ENCODE measurements at places on chromosomes 2 and 18.

GRCh38 chr18:77106331-77106730 is 26.3 kb downstream of the MBP start:
- DNase-seq, result peak; percentile 95

- DNase-seq, result no peak
Measured at GRCh38 chr2:3639653-3640052, 18.3 kb upstream of the ALLC start.

- DNase-seq, result no peak
Measured at GRCh38 chr2:25305775-25306174, 36.0 kb downstream of the DNMT3A start.

DNA sequence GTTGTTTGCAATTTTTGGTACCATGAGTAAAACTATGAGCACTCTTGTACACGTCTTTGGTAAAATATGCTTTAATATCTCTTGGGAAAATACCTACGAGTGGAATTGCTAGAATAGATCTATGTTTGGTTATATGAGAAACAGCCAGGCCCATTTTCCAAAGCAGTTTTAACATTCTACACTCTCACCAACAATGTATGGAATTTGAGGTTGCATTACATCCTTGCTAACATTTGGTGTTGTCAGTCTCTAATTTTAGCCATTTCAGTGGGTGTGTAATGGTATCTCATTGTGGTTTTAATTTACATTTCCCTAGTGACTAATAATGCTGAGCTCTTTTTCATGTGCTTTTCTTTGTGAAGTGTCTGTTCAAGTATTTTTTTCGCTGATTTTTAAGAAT is 118.9 kb upstream of the TCF4 start:
- no peak for DNase-seq

- no peak for DNase-seq
Measured at GRCh38 chr2:102451968-102452367, 21.1 kb upstream of the SLC9A4 start.

- DNase-seq, result no peak
Measured at GRCh38 chr2:176285321-176285720, 16.1 kb downstream of the MTX2 start.

- no peak for DNase-seq
Measured at GRCh38 chr2:218375212-218375611, 6.9 kb upstream of the SLC11A1 start.

- DNase-seq, result no peak
Measured at GRCh38 chr2:239157771-239158170, 243.0 kb downstream of the HDAC4 start.

DNA sequence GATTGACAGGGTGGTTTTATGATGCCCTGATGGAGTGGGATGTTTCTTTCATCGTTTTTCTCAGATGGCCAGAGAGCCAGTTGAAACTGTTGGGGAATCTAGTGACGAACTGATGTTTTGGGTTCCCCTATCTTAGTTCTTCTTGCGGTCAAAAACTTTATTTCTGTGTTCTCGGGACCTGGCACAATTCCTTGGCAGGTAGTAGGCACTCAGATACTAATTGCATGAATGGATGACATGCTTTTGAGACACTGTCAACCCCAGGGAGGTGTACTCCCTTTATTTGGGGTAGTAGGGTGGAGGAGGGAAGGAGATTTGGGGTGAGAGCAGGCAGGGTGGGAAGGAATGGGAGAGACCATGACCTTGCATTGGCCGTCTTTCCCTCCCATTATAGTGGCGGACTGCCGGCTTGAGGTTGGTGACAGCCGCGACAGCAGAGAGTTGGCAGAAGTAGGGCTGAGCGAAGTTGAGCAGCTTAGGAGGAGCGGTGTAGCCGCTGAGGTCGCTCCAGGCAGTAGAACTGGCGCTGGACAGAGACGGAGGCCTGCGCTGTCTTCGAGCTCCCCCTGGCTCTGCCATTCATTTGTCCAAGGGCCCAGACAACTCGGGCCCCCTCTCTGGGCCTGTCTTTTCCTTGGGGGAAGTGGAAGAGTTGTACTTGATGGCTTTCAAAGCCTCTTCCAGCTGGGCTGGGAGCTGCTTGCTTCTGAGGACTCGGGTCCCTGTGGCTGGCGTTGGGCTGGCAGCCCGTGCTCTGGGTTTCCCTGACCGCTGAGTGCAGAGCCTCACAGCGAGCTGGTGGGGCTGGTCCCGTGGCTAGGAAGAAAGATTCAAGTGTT is 2.6 kb downstream of the TET3 start:
- DNase-seq, result peak; percentile 67

GRCh38 chr2:218501665-218502064 is 66.5 kb downstream of the USP37 start:
- no peak for DNase-seq

DNA sequence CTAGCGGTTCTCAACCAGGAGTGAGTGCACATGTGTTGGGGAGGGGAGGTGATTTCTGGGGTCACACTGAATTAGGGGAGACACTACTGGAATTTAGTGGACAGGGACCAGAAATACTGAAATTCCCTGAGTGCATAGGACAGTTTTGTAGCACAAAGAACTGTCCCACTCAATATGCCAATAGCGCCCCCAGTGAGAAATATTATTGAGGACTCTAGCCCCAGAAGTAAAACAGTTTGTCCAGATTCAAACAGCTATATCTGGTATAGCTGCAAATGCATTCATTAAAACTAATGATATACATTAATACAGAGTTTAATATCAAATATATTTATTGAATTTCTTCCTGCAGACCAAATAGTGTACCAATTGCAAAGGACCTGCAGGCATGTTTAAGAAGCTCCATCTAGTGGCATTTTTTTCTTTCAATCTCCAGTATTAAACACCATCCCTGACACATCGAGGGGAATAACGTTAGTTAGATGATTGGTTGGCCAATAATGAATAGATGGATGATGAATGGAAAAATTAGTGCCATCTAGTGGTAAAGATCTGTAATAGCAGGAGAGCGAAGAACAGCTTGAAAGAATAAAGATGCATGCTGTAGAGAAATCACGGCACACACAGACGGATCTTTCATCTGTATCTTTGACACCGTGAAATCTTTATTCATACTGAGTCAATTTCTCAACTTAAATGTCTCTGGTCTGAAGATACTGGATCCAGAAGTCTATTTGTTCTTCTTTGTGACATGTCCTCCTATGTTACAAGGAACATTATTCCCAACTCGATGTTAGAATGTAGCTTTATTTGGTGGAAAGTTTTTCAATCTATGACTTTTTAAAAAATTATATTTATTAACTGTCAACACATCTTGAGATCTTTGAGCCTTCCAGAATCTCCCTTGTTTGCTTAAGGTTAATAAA is 62.5 kb downstream of the DHRS9 start:
- peak; percentile 80 for DNase-seq

GRCh38 chr2:6309415-6310255 is 556.1 kb downstream of the CMPK2 start:
- DNase-seq, result no peak

DNA sequence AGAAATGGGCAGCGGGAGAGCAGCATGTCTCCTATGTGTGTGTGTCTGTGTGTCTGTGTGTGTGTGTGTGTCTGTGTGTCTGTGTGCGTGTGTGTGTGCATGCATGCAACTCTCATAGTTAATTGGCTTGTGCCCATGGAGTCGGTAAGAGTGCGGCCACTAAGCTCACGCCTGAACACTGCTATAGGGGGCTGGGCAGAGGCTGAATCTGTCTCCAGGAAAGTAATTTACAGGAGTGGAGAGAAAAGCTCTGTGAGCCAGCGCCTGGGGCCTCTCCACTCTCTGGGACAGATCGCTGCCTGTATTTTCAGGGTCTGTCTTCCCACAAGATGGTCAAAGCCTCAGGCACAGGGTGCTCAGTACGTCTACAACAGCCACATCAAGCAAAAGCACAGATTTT is 553.4 kb downstream of the TNS1 start:
- no peak for DNase-seq

DNA sequence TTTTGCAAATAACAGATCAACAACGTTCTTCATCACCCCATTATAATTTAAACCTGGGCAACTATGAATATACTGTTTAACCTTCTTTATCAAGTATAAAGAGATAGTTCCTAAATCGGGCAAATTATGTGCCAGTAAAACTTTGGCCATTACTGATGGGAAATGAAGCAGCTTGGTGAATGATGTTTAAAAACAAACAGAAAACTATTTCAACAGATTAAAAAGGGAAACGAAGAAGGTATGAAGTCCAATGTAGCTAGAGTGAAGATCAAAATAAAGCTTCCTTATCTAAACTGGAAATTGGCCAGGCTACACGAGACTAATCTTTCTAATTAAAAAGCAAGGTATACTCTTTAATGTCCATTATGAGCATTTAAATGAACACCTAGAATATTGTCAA is 6.7 kb upstream of the RBBP8 start:
- no peak for DNase-seq

- no peak for DNase-seq
Measured at GRCh38 chr2:45716915-45717314, 65.4 kb downstream of the PRKCE start.

GRCh38 chr2:5690718-5691220 is 1.4 kb upstream of the SOX11 start:
- no peak for DNase-seq

DNA sequence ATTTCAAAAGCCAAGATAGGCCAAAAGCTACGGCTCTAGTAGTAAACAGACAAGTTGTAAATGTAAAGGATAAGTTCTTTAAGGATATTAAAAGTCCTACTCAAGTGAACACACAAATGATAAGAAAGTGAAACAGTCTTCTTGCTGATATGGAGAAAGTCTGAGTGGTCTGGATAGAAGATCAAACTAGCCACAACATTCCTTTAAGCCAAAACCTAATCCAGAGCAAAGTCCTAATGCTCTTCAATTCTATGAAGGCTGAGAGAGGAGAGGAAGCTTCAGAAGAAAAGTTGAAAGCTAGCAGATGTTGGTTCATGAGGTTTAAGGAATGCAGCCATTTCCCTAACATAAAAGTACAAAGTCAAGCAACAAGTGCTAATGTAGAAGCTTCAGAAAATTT is 111.7 kb upstream of the ZEB2 start:
- DNase-seq, result no peak

DNA sequence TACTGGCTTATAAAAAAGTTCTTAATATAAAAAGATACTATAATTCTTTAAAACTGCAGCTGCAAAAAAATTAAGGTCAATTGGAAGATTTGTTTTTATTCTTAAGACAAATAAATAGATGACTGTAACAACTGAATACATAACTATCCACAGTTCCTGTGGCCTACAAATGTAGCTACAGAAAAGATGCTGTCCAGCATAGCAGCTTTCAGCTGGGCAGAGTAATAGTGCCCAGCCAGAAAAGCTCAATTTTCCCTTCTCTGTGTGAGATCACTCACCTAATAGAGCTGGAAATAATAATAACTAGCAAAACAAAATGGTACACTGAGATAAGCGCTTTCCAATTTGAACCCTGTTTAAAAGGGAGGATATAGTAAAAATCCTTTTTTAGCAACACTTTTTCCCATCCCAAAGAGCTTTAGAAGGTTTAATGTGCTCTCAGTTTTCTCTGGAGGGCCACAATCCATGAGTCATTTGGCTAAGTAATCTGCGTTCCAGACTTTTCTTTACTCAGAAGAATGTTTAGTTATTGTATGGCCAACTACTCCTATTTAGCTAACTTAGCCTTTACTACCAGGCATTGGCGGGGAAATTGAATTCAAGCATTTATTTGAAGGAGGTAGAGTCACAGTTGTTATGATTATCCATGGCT is 158.1 kb upstream of the SLC39A10 start:
- DNase-seq, result no peak

DNA sequence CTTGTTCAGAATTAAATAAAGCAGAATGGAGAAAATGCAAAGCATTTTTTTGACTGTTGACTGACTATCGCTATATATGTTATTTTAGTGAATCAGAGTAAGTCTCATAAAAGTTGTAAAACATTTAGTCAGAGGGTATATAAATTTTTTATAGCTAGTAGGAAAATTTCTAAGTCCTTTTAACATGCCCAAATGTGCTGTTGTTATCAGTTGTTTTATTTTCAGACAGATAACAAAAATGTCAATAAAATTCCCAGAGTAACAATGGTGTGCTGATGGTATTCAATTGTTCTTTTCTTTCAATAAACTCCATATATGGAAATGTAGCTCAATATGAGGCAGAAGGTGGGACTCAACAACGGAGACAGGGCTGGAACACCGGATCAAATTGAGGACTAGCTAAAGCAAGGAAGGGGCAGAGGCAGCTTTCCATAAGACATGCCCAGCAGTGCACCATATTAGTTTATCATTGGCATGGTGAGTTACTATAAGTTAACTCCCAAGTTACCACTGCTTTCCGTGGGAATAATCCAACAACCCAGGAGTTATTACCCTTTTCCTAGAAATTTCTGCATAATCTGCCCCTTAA is 26.6 kb downstream of the GULP1 start:
- no peak for DNase-seq

GRCh38 chr2:123362671-123363440 is 662.2 kb upstream of the CNTNAP5 start:
- DNase-seq, result no peak

- peak; percentile 29 for DNase-seq
Measured at GRCh38 chr18:74896390-74896991, 298.8 kb downstream of the ZNF407 start.

DNA sequence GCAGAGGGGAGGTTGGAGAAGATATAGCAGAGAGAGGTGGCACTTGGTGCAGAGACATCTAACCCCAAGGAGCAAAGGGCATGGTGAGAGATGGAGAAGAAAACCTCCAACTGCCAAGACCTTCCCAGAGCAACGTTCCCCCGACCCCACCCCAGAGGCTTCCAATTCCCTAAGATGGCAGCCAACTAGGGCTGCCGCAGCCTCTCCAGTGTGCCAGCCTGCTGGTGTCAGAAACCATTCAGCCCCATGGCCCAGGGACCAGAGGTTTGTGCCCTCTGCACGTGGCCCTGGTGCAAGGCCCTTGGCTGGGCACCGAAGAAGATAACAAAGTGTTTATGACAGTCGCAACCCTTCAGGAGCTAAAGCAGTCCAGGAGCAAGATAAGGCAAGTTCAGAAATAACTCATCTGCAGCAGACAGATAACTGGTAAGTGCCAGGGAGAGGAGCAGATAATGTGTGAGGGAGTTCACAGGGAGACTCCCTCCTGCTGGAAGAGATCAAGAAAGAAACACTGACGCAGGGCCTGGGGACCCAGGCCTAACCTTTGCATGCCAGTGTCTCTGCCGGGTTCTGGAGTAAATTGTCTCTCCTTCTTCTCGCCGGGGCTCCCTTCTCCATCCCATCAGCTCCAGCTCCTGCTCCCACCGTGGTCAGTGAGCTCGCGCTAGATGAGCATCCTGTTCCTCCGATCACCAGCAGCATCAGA is 66.1 kb upstream of the ID2 start:
- no peak for DNase-seq

DNA sequence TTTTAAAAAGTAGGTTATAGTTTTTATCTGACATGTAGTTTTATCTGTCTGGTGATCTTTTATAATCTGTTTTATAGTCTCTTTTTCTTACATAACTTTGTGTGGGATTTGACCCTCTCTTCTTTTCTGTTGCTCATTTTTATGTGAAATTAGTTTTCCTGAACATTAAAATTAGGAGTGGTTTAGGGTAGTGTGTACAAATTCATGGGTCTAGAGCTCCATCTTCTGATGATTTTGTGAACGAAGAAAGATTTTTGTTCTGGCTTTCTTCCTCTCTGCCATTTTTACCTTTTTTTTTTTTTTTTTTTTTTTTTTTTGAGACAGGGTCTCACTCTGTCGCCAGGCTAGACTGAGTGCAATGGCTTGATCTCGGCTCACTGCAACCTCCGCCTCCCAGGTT is 46.6 kb downstream of the SLC30A6 start:
- no peak for DNase-seq
